ENCODE measurements at places on chromosomes 12 and 14. TPM values are rescaled to one million over a fixed set of nuclear protein-coding genes. Genes with fewer than 3 reads are reported as not detected.

GRCh38 chr14:103625356-103626095 lies 3.5 kb upstream of the KLC1 start:
- DNase-seq = no peak

DNA sequence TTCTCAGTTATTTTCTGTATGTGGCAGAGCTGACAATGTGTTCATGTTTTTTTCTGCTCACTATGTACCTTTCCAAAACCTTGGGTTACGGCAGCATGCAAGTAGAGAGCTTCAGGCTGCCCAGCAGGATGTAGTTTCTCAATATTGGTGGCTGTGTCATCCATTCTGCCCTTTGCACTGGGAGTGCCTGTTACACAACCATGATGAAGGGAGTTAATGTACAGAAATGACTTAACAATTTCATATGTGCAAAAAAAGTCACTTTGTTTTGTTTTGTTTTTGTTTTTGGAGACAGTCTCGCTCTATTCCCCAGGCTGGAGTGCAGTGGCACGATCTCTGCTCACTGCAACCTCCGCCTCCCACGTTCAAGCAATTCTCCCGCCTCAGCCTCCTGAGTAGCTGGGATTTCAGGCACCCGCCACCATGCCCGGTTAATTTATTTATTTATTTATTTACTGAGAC lies 6.1 kb upstream of the CNIH1 start:
- no peak for DNase-seq

DNA sequence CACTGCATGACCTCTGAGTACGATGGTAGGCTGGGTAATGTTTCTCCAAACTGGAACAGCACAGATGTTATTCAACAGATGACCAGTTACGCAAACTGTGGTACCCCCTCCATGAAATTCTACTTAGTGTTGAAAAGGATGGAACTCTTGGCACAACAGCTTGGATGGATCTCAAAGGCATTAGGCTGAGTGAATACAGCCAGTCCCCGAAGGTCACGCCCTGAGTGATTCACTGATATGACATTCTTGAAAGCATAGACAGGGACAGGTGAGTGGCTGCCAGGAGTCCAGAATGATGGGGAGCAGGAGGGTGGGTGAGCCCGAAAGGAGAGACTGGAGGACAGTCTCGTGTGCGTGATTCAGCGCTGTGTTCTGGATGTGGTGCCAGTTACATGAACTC lies 187.5 kb upstream of the TMEM132C start:
- no peak for DNase-seq

GRCh38 chr12:131617179-131617578 lies 93.7 kb upstream of the SFSWAP start:
- no peak for DNase-seq

DNA sequence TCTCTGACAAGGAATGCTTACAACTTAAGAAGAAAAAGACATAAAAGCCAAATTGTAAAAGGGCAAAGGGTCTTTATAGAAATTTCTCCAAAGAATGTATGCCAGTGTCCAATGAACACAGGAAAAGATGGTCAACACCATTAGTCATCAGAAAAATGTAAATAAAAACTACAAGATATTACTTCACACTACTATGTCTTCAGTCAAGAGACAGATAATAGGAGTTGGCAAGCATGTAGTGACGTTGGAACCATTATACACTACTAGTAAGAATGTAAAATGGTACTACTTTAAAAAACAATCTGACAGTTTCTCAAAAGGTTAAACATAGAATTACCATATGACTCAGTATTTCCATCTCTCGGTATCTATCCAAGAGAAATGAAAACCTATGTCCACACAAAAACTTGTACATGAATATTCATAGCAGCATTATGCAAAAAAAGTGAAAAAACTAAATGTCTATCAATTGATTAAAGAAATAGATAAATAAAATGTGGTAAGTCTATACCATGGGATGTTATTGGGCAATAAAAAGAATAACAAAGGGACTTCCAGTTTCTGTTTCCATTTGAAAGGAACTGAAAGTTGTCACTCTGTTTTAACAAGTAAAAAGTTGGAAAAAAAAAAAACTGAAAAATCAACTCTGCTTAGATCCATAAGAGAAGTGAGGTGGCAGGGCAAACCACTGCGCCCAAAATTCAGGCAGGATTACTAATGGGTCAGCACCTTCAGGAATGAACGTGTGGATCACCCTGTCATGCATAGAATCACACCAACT lies 69.8 kb downstream of the ALG10B start:
- DNase-seq = no peak

DNA sequence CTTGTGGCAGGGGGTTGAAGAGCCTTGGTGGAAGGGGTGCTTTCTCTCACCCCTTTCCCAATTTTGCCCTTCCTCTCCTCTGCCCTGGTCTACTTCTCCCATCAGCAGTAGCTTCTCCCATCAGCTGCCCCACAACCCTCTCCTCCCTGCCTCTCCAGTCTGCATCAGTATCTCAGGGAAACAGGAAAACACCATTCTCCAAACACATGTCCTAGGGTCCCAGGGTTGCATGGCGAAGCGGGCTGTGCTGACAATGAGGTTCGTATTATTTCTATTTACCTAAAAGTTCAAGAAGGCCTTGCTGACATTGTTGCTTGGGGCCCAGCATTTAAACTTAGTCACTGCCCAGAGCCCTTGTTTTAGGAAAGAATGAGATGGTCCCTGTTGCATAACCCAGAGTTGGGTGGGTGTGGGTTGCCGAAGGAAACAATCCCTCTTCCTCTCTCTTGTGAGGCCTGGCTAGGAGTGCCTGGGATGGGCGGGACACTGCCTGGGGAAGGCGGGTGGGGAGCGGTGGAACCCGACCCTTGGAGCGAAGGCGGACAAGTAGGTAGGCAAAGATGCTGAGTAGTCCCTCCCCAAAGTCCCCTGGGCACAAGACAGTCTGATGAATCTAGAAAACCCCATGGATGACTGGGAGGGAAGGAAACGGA lies 1.3 kb upstream of the IGFBP6 start:
- DNase-seq = peak; percentile 88

DNA sequence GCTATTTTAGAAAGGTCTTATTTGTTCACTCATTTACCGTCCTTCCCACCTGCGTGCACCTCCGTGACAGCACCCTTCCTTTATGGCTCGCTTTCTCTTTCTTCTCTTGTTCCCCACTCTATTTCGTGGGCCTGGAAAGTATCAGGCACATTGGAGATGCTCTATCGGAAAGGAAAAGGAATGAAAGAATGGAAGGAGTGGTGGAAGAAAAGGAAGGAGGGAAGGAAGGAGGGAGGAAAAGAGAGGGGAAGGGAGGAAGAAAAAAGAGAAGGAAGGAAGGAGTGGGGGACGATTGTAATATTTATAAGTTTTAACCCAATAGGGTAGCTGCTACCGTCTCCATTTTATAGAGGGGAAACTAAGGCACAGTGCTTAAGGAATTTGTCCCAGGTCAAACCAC lies 363.4 kb downstream of the CACNA1C start:
- no peak for DNase-seq

GRCh38 chr12:121446750-121447149 lies 46.8 kb downstream of the RNF34 start:
- DNase-seq = no peak

DNA sequence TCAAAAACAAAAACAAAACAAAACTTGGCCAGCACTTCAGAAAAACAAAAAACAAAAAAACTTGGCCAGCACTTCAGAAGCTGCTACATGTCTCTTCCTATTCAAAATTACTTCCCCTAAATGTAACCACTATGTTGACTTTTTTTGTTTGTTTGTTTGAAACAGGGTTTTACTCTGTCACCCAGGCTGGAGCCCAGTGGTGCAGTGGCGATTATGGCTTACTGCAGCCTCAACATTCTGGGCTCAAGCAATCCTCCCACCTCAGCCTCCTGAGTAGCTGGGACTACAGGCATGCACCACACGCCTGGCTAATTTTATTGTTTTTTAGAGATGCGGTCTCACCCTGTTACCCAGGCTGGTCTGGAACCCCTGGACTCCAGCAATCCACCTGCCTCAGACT lies 38.0 kb upstream of the PPP4R3A start:
- no peak for DNase-seq

- DNase-seq = no peak
These were observed 404 bp upstream of the CCDC91 start for GRCh38 chr12:28189784-28190320.

- DNase-seq = no peak
These were observed 166.3 kb upstream of the DAAM1 start for GRCh38 chr14:59022144-59022543.

- no peak for DNase-seq
These were observed 10.1 kb upstream of the FBXO33 start for GRCh38 chr14:39442293-39442692.

DNA sequence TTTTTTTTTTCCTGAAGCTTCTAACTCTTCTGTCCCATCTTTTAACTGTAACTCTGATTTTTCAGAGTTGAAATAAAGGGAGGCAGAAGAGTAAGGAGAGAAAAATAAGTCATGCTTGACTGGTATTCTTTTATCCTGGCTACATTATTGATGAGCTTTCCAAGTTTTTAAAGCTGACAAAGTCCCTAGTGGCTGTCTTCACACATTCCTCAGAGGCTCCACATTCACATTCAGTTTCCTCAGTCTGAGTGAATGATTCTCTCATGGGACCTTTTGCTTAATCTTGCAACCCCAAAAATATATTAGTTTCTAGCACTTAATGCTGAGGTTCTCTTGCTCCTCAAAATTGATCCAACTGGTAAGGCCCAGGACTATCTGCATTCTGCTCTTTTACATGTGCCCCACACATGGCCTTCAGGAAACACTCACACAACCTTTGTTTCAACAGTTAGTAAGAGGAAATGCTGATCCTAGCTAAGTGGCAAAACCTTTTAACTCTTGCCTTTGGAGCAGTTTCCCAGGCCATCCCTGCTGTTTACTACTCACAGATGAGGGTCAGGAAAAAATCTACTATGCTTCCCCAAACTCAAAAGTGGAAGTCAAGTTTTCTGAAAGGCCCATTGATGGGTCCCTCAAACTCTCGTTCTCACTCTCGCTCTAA lies 61.7 kb upstream of the SLC6A15 start:
- DNase-seq = no peak

DNA sequence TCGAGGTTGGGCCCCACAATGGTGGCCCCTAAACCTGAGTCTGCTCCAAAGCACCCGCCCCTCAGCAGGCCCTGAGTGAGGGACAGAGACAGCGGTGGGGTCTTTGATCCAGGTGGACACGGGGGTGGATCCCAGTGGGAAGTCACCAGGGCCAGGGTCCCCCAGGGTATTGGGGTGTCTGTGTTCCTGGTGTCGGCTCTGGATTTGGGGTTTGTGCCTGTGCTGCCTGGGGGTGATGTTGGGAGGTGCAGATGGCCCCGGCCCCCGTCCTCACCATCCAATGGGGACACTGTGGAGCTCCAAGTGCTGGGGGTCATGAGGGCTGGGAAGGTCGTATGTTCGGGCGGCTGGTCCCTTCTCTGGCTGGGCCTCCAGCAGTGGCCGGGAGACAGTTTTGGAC lies 354.2 kb downstream of the TMEM121 start:
- DNase-seq = no peak

GRCh38 chr12:6647083-6647604 lies at the start of gene ACRBP:
Gene ACRBP, minus strand, starts transcription at chr12:6647432. Its CDS starts 66 bp downstream, at chr12:6647366.
- peak; percentile 58 for DNase-seq

GRCh38 chr12:6866920-6867412 lies 365 bp upstream of the TPI1 start:
- no peak for DNase-seq

GRCh38 chr12:50949801-50950302 lies 2.5 kb upstream of the HIGD1C start:
- DNase-seq = no peak

- DNase-seq = no peak
These were observed 98.4 kb upstream of the TBX5 start for GRCh38 chr12:114504311-114504710.

DNA sequence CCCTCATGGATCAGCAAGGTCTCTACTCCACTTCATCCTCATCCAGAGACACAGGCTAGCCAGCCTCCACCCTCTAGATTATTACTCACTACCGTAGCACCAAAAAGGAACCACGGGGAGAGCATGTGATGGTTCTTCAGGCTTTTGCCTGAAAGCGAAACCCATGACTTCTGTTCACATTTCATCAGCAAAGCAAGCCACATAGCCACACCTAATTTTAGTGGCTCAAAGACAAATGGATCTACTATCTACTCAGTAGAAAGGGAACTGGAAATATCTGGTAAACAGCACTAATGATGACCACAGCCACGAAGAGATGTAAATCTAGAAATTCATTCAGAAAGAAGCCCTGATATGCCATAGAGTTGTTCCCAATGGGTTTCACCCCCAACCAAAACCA lies 51.4 kb downstream of the VCPKMT start:
- no peak for DNase-seq

GRCh38 chr12:18586581-18586980 lies 151.2 kb downstream of the PLCZ1 start:
- no peak for DNase-seq

DNA sequence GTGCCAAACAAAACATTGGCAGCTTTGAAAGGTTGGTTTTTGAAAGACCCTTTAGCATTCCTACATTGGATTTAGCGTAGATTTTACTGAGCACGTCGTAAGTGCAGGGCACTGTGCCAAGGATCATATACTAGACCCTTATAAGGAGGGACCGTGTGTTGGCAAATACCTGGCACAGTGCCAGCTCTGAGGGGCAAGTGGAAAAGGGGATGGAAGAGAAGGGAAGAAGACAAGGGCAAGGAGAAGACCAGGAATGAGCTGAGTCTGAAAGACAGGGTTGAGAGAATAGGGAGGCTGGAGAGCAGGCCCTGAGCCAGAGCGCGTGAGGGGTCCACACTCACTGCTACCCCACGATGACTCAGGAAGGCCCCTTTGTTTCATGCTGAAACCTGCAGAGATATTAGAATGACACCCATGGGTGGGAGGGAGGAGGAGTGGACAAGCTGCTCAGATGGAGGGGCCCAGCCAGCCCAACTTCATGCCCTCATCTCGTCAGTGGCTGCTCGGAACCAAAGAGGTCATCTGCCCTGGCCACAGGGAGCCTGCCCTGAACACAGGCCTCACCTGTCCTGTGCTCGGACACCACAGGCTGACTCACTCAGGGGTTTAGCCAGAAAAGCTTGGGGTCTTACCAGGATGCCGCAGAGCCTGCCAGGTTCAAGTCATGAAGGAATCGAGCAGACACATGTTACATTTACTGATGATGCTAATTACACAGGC lies 25.0 kb downstream of the RAB35 start:
- no peak for DNase-seq

DNA sequence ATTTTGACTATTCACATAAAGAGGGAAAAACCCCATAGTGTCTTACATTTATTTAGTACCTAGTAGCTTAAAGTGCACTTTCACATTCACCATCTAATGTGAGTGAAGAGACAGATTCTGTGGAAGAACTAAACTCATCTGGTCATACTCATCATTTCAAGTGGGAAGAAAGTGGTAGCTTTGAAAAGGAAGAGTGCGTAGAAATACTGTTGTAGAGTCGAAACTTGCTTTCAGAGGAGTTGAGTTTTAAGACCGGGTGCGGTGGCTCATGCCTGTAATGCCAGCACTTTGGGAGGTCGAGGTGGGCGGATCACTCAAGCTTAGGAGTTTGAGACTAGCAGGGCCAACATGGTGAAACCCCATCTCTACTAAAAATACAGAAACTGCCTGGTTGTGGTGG lies 222.2 kb downstream of the ERC1 start:
- no peak for DNase-seq

GRCh38 chr12:57496822-57497221 lies 9.0 kb downstream of the MARS1 start:
- no peak for DNase-seq

Gene PYGL
- 112 TPM for total RNA-seq

Gene INF2
- total RNA-seq = 256 TPM

Gene PPM1H
- 0.78 TPM for total RNA-seq

Gene SRRM4
- total RNA-seq = not detected

Measured in tibial nerve (tissue), 4 donors.